ENCODE measurements at places on chromosomes 5 and 9.

GRCh38 chr9:97388721-97389238, 23.1 kb upstream of the TDRD7 start:
- no peak for DNase-seq

DNA sequence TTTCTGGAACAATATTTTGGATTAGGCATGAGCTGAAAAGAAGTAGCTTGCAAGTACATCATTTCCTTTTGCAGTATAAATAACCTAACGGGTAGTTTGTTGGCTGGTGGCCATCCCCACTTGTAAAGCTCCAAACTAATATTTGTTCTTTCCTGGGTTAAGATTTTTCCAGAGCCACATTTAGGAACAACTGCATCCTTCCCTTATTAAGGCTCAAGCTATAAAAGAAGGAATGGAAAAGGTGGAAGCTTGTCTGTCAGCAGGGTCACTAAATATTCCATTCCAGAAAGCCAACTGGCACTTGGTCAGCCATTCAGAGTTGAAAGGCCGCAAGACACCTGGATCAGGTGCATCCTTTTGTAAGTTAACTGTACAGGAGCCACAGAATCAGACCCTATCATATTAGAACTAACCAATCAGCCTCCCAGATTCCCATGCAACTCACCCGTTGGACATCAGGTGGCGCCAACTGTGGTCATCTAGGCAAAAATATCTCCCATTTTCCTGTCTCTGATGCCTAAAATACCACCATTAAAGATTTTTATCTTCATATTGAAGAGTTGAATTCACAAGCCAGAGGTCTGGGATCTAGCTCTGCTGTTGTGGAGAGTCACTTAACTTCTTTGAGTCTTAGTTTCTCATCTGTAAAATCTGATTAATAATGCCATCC, 82.9 kb downstream of the PTCD2 start:
- DNase-seq = no peak

- no peak for DNase-seq
Measured at GRCh38 chr9:18923167-18923566, 109.8 kb downstream of the SAXO1 start.

GRCh38 chr9:97487107-97487506, 14.4 kb upstream of the TMOD1 start:
- no peak for DNase-seq

DNA sequence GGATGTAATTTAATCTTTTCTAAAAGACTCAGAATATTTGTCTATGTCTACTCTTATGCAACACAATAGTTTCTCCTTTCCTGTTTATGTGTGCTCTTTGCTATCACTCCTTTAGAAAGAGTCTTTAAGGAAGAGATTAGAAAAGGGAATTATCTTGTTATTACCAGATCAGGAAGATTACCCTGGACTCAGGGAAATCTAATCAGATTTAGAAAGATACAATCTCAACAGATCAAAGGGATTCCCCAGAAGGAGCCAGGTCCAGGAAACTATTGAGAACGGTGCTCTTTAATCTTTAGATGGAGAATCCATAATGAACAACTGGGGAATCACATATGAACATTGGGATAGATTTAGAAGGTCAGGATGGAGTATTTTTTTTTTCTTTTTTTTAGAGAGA, 32.4 kb upstream of the ZFR start:
- DNase-seq = no peak

- no peak for DNase-seq
Measured at GRCh38 chr5:2579126-2579525, 172.4 kb downstream of the IRX2 start.

GRCh38 chr9:109789556-109789955, 9.6 kb downstream of the PALM2AKAP2 start:
- no peak for DNase-seq

DNA sequence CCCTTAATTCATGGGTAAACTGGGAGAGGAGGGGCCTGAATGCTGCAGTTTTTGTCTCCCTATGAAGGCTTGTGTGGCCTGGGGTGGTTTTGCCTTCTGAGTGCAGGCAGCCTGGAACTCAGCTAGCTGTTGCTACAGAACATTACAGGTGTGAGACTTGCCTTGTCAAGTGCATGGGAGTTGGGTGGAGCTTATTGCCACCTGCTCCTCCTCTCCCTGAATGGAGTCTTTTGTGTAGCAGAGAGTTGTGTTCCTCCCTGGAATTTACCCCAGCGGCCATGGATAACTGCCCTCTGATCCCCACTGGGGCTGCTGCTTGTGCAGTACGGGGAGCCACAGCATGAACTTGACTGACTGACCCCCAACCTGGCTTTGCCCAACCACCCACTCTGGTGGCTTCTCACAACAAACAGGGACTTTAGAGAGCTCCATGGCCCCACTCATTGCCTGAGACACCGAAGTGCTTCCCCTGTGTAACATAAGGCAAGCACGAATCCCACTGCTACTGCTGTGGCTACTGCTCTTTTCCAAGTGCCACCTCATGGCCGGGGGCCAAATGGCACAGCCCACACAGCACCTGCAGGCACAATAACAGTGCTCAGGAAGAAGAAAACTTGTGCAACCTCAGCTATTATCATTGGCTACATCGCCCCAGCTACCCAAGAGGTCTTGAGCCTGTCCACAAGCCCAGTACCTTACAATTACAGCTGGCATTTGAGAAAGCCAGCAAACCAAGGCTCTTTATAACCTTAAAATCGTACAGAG, 942.9 kb downstream of the CDH18 start:
- no peak for DNase-seq

- DNase-seq = no peak
Measured at GRCh38 chr9:87684627-87685219, 41.2 kb upstream of the CTSL start.

- DNase-seq = no peak
Measured at GRCh38 chr5:2900360-2900759, 148.9 kb upstream of the IRX2 start.

DNA sequence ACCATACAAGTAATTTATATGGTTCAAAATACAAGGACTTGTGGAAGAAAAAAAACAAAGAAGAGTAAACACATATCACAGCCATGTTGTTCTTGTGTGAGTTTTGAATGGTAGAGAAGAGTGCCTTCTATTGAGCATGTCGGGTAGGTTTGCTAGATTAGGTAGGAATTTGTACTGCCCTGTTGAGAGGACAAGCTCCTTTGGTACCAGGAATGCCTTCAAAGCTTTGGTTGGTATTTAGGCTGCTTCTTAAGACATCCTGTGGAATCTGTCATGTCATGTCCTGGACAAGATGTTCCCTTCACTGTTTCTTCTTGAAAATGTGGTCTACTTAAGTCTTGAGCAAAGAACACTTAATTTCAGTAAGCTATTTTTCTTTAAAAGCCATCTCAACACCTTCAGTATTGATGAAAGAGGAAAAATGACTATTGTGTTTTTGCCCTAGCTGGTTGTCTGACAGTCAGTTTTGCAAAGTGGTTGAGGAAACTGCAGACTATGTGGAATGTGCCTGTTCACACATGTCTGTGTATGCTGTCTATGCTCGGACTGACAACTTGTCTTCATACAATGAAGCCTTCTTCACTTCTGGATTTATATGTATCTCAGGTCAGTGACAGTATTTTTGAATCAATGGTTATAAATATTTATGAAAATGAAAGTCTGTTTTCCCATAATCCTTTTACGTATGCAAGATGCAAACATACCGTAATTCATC, 296.9 kb downstream of the ADGRV1 start:
- no peak for DNase-seq

DNA sequence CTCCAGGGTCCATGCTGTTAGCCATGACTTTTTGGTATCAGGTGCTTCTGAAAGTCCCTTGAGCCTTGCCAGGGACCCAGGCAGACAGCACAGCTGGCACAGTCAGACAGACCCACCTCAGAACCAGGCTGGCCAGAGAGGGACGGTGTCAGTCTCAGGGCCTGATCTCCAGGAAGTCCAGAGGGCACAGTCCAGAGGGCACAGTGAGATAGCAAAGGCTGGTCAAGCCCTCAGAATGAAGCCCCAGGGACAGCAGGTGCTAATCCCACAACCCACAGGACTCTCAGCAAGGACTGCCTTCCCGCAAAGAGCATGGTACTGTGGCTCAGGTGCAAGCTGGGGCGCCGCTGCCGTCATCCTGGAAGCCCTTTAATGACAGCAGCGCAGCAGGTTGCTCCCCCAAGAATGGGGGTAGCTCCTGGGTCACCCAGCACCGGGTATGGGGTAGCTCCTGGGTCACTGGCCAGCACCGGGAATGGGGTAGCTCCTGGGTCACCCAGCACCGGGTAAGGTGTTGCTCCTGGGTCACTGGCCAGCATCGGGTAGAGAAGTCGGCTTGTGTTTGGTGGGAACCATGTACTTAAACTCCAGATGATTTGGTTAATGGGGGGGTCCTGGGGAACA, 105.6 kb upstream of the PHYKPL start:
- DNase-seq = no peak

DNA sequence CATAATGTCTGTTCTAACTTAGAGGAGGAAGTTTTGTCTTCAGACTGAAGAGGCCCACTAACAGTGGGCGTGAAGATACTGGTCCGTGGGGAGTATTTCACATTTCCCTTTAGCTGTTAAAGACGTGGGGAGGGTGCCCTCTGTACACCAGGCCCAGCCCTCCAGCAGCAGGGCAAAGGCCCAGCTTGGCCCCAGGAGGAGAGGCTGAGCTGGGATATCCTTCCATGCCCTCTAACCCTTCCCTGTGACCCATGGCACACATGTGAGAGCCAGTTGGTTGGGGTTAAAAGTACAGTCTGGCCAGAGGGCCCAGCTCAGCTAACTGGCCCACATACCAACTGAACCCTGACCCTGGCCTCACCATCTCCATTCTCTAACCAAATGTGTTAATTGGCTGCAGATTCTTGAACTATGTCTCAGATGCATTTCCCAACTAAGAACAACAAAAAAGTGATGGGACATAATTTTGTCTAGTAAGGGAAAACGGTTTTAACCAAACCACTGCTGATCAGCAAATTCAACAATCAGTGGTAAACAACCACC, 74.4 kb downstream of the LHFPL2 start:
- DNase-seq = no peak

GRCh38 chr5:116318091-116318854, 233.4 kb downstream of the COMMD10 start:
- DNase-seq = no peak

GRCh38 chr5:134600600-134600999, 32.0 kb downstream of the SAR1B start:
- no peak for DNase-seq

DNA sequence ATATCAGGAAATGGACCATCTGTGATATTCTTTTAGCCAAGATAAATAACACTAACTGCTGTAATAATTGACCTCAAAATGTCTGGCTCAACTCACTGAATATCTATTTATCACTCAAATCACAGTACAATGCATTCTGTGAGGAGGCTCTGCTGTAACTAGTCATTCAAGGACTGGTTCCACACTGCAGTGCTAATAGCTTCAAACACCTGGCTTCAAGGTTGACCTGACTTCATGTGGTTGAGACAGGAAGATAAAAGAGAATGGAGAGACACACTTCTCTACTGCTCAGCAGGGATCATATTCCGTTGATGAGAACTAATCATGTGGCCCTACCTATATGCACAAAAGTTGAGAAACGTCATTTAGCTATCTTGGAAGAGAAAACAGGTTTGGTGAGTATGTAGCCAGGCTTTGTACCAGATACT, 3.4 kb upstream of the RHOBTB3 start:
- no peak for DNase-seq

- DNase-seq = no peak
Measured at GRCh38 chr5:93574491-93575305, 6.3 kb downstream of the NR2F1-AS1 start.

- DNase-seq = no peak
Measured at GRCh38 chr9:22528485-22528884, 81.9 kb downstream of the DMRTA1 start.

DNA sequence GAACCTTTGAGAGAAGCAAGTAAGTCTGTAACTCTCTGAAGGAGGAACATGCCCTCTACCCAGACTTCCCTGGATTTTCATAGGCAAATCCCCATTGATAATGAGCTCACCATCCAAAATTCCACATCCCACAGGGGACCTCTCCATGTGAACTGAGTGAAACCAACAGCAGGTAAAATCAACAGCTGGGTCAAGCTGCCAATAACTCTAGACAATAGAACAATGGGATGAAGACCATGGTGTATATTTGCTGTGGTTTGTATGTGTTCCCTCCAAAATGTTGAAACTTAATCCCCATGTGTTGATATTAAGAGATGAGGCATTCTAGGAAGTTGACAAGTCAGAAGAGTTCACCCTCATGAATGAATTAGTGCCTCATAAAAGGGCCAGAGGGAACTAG, 110.2 kb upstream of the MYO10 start:
- DNase-seq = no peak

- DNase-seq = no peak
Measured at GRCh38 chr5:164048359-164048926, 543.0 kb downstream of the MAT2B start.

DNA sequence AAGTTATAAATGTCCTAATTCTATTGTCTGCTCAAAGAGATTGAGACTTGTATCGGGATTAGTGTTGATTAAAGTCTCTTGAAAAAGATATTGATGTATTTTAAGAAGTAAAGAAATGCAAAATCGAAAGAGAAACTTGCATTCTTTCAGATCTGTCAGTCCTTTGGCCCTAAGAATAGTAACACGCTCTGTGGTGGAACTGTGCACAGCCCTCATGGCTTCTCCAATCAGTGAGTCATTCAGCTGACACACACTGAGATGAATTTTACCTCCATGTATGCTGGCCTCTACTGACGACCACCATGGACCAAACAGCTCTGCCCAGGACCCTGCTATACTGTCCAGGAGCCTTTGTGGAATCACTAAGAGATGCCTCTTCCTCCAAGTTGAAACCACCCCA, 232.4 kb downstream of the ESM1 start:
- no peak for DNase-seq

DNA sequence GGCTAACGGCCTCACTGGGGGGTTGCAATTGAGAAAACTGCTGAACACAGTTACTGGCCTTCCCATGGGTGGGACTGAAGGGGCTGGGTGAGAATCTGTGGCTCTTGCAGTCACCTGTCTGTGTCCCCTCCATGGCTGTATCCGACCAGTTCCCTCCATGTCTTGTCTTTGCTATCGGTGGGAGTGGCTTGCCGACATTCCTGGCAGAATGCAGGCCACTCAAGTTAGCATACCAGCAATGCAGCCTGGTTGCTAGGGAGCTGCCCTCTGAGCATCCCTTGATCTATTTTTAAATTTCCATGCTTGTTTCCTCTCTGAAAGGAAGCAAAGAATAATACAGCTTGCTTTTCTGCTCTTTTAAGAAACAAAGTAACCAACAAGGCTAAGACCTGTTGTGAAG, 1509.7 kb upstream of the WWC1 start:
- DNase-seq = no peak

DNA sequence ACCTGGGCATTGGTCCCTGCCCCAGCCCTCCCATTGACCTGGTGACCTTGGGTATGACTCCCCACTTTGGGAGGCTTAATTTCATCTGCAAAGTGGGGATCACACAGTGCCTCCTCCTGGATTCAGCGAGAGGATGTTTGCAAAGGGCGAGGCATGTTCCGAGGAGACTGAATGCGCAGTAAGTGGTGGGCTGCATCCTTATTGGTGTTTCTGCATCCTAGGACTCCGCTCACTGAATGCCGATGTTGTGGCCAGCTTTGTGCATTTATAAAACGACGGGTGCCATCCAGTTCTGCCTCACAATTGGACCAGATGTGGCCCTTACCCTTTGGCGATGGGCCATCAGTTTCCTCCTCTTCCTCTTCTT, 23.5 kb upstream of the AIF1L start:
- DNase-seq = no peak

Data from stimulated activated CD8-positive, alpha-beta memory T cell treated with anti-CD3 and anti-CD28 coated beads, Interleukin-15, amount 100 ng/mL, for 4 hours (primary cell).